AG10803 (cell line): ENCODE measurements at places on chromosomes 16 and 17.
A peak's percentile ranks its signal among the peaks of the same experiment; 100 is the strongest.

GRCh38 chr16:54493061-54493460, 206.5 kb upstream of the IRX3 start:
- DNase-seq, result peak; percentile 37

DNA sequence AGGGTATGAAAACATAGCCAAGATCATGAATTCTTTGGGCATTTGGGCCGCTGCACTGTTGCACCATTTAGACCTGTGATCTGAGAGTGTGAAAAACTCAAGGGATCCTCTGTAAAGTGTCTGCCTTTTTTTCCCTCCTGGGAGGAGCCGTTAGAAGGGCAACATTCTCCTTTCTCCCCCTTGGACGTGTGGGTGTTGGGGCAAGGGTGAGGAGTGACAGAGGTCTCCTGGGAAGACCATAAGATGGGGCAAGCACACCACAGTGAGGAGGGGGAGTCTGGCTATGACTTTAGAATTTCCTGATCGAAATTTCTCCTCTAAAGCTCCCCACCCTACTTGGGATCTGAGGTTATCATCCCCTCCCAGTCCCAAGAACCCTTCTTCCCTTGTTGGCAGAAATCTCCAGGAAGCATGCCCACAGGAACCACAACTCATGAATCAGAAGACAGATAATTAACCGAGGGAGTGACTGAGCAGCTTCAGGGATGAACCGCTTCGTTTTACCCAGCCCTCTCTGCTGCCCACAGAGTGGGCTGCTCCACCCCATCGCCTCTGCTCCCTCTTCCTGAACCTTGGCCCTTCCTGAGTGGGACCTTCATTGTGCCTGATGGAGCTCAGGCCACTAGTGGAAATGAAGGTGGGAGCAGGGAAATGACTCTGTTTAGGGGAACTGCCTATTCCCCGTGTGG, 4.2 kb downstream of the ITGB3 start:
- DNase-seq, result peak; percentile 89

DNA sequence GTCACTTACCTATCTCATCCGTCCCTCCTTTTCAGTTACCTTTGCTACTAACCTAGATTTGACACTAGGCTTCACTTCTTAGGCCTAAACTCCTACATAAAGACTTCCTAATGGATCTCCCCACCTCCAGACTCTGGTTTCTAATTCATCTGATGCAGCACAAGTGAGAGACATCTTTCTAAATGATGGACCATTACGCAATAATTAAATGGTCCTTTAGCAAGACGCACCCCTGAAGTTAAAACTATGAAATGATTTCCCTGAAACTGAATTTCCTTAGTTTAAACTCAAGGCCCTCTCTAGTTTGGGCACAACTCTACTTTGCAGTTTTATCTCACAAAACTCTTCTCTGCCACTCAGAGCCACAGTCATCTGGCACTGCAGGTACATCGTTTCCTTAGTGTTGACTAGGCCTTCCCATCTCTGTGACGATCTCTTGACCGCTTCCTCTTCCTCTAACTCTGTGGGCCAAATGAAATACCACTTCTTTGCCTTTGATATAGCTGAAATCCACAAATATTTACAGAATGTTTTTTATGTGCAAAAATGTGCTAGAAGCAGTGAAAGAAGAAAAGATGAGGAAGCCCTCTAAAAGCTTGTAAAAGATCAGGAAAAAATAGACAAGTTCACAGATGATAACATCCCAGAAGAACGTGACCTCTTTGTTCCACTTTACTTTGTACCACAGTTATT, 3.3 kb downstream of the SYNRG start:
- DNase-seq, result peak; percentile 43

DNA sequence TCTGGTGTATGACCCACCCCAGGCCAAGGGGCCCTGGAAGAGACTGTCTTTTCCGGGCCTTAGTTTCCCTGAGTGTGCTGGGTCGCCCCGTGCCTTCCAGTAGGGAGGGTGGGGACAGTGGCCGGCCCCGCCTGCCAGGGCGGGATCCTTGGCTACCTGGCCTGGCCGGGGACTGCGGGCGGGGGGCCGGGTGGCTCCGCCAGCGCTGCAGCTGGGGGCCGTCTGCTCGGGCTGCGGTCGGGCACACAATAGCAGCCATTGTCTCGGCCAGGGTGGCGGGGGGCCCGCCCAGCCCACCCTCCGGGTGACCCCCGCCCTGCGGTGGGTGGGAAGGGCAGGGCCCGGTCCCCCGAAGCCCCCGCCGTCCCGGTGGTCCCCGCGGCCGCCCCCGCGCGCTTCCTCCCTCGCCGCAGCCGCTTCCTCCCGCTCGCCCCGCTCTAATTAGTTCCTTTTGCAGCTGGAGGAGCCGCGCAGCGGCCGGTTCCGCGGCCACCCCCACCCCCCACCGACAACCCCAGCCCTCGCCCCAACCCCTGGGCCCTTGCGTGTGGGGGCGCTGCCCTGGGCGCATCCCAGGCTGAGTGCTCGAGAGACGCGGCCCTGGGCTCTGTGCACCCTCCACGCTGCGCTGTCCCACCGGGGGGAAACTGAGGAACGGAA, 11.6 kb downstream of the GLIS2 start:
- no peak for DNase-seq

GRCh38 chr16:29775742-29776408, 2.2 kb upstream of the ZG16 start:
- DNase-seq, result no peak

DNA sequence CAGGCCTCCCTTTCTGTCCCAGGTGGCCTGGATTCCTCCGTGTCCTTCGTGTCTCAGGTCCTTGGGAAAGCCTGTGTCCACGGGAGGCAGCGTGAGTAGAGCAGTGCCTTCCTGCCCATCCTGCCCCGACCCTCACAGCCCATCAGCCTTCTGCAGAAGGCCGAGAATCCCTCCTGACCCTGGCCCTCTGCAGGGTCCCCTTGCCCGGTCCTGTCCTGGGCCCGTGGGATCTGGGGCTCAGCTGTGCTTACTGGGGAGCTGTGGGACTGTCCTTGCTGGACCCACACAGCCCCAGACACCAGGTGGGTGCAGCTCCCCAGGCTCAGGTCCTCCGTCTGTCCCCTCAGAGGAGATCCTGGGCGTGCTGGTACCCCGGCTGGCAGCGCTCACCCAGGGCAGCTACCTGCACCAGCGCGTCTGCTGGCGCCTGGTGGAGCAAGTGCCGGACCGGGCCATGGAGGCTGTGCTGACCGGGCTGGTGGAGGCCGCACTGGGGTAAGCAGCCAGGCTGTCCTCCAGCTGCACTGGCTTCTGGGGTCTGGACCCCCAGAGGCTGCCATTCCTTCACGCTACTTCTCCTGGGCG, 3.9 kb downstream of the TELO2 start:
- DNase-seq, result no peak

- DNase-seq, result peak; percentile 26
These were observed 521 bp downstream of the ATMIN start for GRCh38 chr16:81035975-81036750.

DNA sequence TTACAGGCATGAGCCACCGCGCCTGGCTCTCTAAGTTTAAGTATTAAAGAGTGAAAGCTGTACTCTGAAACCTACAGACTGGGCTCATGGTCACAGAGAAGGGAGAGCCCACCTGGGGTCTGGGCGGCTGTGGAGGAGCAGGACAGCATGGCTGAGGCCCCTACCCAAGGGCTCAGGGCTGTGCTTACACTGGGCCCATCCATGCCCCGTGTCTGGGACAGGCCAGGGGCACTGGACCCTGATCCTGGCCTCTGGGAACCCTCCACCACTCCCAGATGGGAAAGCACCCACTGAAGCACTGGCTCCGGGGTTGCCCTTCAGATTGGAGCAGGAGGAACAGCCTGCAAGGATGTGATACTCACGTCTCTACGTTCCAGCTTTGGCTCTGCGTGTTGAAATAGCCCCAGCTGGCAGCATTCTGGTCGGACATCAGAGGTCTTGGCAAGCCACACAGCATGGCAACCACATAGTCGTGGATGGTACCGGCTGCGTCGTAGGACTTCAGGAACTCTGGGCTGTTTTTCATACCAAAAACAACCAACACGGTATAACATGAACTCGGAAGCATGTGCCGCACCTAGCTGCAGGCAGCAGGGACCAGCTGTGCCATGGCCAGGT, 13.0 kb downstream of the SHPK start:
- DNase-seq, result no peak

- peak; percentile 78 for DNase-seq
These were observed at the start of gene COG4 for GRCh38 chr16:70523076-70523742. Gene COG4 (minus strand): TSS chr16:70523554. CDS start chr16:70523543, 11 bp downstream.

DNA sequence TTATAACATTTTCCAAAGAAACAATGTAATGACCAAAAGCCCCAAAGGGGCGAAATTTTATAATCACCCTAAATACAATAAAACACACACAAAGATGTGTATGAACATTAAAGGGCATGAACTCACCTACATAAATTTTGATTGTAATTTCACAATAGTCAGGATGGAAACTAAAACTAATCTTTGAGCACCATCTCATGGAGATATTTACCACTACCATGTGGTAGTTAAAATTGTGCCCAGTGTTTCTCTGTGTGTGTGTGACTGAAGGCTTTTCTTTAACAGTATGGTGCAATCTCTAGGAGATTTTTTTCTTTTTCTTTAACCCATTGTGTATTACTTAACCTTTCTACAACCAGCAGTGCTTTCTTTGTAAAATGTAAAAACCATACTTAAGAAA, 19.7 kb upstream of the MEIOC start:
- peak; percentile 76 for DNase-seq

DNA sequence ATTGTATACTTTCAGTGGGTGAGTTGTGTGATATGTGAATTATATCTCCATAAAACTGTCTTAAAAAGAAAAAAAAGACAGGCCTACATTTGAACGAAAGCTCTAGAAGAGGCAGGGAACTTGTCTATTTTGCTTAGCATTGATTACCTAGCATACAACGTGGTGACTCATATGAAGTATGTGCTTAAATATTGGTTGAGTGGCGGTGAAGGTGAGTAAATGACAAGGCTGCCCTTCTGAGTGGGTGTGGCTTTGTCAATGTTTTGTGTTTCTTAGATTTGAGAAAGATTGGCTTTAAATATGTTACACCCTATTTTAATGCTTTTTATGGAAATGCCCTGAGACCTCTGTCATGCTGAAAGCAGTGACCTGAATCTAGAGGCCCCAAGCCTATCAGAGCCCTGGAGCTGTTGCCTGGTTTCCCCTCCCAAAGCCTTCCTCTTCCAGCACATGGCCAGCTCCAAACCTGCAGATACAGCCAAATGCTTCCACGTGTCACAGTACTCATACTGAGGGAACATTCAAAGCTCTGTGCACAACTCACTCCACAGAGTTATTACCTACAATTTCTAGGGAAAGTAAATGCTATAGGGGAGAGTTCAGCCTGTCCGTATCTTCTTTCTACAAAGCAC, 260.0 kb downstream of the PHKB start:
- no peak for DNase-seq

GRCh38 chr16:67648088-67648763, 3.3 kb downstream of the CARMIL2 start:
- DNase-seq, result no peak

DNA sequence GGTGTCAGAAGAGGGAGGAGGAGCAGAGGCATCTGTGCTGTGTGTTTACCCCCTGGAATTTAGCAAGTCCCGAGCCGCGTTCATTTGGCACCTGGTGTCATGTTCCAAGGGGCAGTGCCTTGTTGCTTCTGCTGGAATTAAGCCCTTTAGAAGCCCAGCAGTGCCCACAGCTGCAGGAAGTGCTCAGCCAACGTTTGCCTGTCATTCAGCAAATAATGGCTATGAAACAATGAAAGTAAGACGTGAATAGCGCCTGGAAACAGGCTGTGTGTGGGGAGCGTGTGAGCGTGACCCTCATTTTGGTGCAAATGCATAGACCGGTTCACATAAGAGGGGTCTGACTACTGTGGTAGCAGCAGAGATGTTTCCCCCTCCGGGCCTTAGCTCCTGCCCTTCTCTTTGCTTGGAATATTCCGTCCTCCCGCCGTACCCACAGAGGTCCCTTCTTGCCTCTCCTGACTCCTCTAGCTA, 5.8 kb upstream of the ATP2C2 start:
- DNase-seq, result no peak

- DNase-seq, result no peak
These were observed 12.9 kb downstream of the GNGT2 start for GRCh38 chr17:49197346-49197998.

GRCh38 chr16:5024632-5025031, 9.1 kb downstream of the NAGPA start:
- DNase-seq, result no peak

- no peak for DNase-seq
These were observed 192.1 kb upstream of the CIBAR2 start for GRCh38 chr16:85304337-85304736.

- no peak for DNase-seq
These were observed 884 bp upstream of the JPT1 start for GRCh38 chr17:75155191-75155601.

DNA sequence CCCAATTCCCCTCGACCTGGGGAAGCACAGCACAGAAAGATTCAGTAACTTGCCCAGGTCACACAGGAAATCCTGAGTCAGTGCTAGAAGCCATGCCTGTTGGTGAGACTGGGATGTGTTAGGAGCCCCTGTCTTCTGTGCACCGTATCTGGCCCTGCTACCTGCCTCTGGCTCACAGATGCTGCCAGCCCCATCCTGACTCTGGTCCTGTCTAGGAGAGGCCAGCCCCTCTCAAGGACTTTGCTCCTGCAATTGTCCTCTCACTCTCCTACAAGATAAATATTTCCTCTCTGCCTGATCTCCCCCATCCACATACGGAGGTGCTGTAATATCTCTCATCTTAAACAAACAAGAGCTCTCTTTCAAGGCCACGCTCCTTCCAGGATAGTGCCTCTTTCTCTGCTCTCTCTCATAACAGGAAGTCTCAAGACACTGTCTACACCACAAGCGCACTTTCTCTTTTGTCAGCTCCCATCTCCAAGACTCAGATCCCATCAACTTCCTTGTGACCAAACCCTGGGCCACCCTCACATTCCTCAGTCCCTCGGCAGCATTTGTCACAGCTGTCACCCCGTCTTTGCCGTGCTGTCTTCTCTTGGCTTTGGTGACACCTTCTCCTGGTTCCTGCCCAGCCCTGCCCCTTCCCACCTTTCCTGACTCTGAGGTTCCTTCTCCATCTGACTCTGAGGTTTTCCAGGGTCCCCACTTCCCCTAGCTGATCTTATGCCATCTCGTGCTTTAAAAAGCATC, 1.9 kb downstream of the SLC13A2 start:
- no peak for DNase-seq

DNA sequence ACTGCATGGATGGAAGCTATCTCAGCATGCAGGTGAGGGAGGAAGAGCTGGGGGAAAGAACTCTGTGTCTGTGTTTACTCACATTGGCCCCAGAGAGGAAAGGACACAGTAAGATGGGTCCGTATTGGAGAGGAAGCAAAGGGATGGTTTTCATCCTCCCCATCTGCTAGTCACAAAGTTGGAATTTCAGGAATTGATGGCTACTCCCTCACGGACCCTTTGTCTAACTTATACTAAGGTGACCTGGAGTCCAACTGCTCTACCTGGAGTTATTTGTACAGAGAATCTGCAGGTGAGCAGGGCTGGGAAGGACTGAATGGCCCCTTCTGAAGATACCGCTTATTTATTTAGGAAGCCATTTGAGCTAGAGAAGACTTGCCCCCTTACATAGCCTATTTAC, 55.1 kb downstream of the WNT3 start:
- DNase-seq, result no peak
